SHP77 (cell line): ENCODE measurements at places on chromosomes 1 and 21.

DNA sequence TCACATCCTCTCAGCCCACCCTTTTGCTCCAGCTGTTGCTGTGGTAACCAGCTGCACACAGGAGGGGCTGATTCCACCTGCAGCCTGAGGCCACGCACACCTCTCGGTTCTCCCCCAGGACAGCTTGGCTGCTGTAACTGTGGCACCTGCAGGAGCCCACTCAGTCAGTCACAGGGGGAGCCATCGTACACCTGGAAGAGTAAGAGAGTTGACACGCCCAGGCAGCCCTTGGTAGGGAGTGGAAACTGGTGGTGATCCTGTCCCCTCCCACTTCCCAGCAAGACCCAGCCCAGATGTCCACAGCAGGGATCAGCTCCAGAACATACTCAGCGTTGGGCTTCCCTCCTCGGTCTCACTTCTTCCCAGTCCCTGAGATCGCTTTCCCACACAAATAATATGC, 32.2 kb upstream of the BACE2 start:
- DNase-seq, result no peak

- no peak for DNase-seq
These were observed 3.9 kb upstream of the LRRC52 start for GRCh38 chr1:165539908-165540307.

GRCh38 chr1:67886076-67886475, 52.8 kb upstream of the GNG12 start:
- DNase-seq, result no peak

DNA sequence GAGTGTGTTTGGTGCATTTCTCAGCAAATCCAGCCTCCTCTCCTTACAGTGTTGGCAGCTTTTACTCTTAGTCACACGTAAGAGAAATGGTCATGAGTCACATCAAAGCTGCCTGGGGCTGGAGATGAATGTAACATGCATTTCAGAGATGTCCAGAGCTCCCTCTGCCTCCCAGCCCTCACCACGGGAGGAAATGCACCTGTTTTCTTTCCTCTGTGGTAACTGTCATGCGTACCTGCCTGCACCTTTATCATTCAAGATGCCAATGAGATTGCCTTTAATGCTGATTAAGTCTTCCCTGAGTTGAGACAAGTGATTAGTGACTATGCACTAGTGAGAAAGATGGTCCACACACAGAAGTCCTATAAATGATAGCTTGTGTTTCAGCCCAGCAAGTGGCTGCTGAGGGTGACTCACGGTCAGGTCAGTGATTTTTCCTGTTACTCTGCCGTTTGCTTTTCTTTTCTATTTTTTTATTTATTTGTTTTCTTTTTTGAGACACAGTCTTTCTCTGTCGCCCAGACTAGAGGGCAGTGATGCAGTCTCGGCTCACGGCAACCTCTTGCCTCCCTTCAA, 277.3 kb upstream of the FMN2 start:
- no peak for DNase-seq

DNA sequence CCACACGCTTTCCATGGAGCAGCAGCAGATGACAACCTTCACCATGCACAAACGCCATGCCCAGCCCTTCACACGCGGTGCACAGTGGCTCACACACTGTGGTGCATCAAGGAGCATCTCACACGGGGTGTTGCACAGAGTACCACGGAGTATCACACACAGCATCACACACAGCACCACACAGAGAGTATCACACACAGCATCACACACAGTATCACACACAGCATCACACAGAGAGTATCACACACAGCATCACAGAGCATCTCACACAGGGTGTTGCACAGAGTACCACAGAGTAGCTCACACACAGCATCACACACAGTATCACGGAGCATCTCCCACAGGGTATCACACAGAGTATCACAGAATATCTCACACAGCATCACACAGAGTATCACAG, 122.2 kb upstream of the RAB4A start:
- DNase-seq, result no peak

- no peak for DNase-seq
These were observed 1024.8 kb downstream of the PLA2G4A start for GRCh38 chr1:187853505-187853904.

- no peak for DNase-seq
These were observed 25.9 kb downstream of the SZRD1 start for GRCh38 chr1:16392740-16393569.

DNA sequence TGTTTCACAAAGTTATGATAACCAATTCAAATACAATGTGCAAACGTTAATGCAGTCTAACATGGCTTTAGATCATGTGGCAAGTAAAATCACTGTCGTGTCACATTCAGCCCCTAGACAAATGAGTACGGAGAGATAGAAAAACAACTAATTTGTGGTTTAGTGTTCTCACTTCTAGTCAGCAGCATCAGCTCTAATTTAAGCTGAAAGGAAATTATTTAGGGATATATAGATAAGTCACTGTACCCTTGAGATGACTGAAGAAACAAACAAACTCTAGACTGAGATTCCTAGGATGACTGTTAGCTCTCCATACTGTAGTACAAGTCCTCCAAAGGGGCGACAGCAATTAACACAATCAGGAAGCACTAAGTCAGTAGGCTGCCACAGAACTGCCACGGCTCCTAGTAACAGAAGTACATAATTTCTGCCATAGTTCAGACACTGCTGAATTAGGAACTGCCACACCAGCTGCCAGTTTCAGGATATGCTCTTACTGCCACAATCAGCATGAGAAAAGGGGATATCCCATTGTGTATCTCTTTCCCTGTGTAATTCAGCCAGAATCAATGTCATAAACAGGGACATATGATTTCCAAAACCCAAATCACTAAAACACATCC, 150.4 kb upstream of the NEGR1 start:
- DNase-seq, result no peak

- DNase-seq, result no peak
These were observed 40.4 kb downstream of the LIN9 start for GRCh38 chr1:226268421-226269124.

DNA sequence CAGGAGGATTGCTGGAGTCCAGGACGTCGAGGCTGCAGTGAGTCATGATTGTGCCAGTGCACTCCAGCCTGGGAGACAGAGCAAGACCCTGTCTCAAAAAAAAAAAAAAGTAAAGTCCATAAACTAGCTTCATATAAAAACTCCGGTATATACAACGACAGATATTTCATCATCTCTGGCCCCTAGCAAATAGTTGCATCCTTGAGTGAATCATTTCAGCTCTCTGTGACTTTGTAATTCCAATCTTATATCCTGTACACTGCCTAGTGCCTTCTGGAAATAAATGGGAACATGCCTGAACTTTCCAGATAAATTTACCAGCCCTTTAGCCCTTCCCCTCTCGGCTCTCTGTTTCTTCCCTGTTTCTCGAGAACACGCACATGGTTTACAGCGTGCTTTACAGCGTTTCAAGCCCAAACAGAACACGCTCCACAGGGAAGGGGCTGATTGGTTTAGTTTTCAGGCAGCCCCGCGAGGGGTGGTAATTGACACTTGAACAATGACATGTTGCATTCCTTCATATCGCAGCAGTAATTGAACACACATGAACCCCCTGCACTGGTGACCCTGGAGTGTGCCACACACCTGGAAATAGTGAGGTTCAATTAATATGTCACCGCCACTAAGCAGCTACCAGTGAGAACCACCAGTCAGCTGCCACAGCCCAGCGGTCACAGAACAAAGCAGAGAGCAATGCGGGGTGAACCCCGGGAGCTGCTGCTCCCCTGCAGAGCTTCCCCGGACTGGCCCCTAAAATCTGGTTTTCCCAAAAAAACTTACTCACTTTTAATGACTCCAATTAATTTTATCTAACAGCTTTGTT, 35.7 kb upstream of the SIM2 start:
- DNase-seq, result no peak
